ENCODE measurements at places on chromosomes 2 and 18.

GRCh38 chr2:11822746-11823451, 76.5 kb downstream of the LPIN1 start:
- peak; percentile 97 for DNase-seq

DNA sequence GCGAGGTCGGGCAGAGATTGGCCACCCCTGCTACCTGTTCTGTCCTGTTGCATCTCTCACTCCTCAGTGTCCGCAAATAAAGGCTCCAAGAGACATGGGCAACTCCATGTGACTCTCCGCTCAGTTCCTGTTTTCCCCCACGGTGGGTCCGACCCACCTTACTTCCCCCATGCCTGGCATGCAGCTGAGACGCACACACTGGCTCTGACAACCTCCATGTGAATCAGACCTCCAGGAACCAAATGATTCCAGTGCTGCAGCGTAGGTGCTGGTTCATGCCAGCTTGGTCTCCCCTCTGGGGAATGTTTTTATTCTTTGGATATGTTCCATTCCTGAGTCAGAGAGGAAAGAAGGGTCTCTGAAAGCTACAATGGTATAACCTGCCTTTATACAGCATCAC, 221.5 kb downstream of the SH3RF3 start:
- DNase-seq = no peak

- no peak for DNase-seq
These were observed 390.9 kb downstream of the NBAS start for GRCh38 chr2:15170070-15170775.

DNA sequence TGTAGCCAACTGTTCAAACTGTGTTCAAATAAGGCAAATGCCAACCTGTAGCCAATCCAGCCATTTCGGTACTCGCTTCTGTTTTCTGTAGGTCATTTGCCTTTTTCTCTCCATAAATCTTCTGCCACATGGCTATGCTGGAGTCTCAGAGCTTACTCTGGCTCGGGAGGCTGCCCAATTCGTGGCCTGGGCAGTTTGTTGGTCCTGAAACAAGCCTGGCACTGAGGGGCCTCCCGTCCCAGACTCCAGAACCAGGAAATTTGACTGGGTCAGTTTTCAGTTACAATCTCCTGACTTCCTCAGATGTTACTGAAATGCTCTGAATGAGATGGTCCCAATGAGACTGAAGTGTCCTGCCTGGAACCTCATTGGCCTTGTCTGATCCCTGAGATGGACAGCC, 120.8 kb upstream of the NPAS2 start:
- DNase-seq = no peak

DNA sequence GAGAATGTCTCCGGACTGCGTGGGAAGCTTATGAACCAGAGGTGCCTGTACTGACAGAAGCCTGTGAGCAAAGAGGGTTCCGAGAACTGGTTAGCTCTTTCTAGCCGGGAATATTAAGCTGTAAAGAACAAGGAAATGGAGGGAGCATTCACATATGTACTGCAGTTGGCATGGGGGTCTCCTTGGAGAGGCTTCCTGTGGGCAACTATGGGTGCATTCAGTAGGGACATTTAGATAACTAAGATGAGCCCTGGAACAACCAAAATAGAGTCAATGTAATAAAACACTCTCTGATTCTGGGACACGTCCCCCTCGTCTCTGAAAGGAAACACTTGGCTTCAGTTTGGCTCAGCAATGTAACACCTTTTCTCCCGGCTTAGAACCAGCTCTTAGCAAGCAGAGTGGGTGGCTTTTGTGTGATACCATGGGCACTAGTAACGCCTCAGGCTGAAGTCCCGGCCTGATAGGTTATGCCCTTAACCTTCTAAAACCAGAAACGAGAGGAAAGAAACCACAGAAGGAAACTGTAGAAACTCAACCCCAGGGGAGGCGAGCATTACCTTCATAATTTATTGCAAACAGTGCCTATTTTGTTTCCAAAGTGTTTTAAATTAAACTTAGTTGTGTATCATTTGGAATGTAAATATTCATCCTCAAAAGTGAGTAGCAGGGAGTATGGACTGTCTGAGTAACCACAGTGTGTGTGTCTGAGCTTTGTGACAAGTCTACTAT, 48.8 kb upstream of the LPIN2 start:
- no peak for DNase-seq

DNA sequence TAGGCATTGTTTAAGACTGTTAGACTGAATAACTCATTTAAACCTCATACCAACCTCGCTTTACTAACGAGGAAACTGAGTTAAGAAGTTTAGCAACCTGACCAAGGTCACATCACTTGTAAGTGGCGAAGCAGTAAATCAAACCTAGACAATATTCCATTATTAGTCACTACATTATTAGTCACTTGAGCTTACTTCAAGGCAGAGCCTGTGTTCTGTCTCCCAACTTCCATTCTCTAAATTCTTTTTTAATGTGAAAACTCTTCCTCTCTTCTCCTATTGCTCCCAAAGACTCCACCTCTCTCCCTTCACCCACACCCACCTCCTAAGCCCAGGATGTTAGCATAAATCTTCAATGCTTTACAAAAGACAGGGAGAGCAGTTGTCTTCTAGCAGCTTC, 156.5 kb downstream of the ARL6IP6 start:
- peak; percentile 41 for DNase-seq

GRCh38 chr2:83058683-83059082, 1400.4 kb downstream of the SUCLG1 start:
- DNase-seq = peak; percentile 46

- DNase-seq = no peak
These were observed 716.0 kb upstream of the REG3G start for GRCh38 chr2:78309460-78309859.

DNA sequence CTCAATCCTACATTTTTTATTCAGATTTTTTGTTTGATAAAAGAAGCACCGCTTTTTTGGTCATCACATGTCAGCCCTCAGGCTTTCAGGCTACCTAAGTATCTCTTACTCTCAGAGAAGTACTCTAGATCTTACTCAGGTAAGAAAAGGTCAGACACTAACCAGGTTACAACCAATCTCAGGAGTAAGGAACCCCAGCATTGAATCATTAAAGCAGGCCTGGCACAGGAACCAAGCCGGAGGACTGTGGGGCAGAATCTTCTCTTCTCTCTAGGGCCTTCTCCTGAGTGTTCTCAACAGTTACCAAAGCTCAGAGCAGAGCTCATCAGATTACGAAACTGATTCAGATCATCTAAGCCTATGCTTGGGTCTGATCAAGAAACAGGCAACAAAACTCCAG, 28.2 kb downstream of the RBMS1 start:
- peak; percentile 54 for DNase-seq

DNA sequence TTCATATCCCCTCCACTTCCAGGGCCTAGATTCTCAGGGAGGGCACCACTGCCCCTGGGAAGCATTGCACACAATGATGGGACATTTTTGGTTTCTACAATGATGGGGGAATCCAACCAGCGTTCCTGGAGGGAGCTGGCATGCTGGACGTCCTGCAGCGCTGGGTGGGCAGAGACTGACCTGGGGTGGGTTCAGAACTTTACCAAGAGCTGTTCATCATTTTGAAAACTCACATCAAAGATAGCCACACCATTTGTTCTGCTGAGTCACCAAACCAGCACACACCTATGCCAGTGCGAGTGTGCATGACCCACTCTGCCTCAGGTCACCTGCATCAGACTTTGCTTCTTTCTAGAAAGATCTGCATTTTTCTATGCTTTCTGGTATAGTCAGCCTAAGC, 14.1 kb upstream of the ARMC9 start:
- DNase-seq = no peak

DNA sequence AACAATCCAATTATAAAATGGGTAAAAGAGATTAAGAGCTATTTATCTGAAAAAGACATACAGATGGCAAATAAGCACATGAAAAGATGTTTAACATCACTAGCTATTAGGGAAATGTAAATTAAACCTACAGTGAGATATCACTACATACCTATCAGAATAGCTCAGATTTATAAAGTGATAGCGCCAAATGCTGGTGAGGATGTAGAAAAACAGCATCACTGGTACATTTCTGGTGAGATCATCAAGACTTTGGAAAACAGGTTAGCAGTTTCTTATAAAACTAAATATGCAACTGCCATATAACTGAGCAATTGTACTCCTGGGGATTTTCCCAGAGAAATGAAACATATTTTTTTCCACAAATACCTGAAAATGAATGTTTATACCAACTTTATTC, 100.4 kb downstream of the ACOXL start:
- no peak for DNase-seq

- no peak for DNase-seq
These were observed 188.8 kb downstream of the CAMKMT start for GRCh38 chr2:44550561-44550960.

GRCh38 chr2:234880551-234881211, 71.1 kb upstream of the SH3BP4 start:
- DNase-seq = peak; percentile 99

DNA sequence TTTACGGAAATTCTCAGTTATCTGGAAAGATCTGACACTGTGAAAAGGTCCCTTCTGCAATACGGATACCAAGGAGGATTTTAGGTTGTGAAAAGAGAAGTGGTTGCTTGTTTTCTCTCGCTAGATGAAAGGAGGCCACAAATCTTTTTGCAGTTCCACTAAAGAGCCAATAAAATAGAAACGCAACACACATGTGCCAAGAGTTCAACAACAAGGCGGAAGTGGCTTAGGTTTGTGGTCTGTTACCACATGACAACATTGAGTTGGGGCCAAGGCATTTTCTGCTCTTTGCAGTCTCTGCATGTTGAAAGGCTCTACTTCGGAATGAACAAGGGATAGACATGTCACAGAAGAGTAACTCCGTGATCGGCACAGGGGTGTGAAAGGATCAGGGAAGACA, 115.7 kb upstream of the OSR1 start:
- DNase-seq = peak; percentile 60

DNA sequence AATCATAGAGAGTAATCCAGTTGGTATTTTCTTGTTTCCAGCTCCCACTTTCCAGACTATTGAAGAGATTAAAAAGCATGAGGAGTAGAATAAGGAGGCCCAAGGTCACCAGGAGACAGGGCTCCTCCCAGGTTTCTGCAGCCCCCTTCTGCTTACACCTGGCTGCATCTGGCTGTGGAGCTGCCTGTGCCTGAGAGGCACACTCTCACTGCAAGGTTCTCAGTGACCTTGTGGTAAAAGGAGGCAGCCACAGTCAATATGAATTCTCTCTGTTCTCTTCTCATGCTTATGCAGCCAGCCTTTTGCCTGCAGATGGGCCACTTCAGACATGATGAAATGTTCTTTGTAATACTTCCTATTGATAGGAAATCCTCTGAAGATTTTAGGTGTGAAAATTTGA, 233.7 kb downstream of the MYO3B start:
- no peak for DNase-seq

DNA sequence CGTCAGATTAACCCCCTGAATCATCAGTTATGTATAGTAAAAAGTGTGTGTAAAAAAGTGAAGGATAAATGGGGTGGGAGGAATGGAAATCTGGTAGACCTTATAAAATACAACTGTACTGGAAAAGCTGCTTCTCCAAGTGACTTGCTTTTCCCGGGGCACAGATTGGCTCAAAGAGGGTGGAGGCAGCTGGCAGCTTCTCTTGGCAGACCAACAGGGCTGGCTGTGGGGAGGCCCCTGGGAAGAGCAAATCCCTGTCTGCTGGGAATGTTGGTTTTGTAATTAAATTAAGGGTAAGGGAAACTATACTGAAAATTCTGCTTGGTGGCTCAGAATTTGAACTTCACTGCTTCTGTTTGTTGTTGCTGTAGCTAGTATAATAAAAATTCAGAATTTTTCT, 154.2 kb upstream of the DLX2 start:
- no peak for DNase-seq

- DNase-seq = no peak
These were observed 29.5 kb upstream of the STAT1 start for GRCh38 chr2:191043438-191043837.

DNA sequence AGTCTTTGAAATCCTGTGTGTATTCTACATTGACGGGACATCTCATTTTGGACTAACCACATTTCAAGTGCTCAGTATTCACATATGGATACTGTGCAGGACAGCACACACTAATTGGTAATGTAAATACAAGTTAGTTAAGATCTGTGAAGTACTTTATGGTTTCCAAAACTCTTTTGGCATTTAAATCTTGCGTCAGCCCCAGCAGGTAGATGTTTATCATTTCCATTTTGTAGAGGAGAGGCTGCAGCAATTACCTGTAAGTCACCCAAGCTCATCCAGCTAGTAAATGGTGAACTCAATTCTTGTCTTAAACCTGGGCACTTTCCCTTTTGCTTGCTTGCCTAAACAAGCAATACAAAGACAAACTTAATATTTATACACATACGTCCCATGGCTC, 1.6 kb upstream of the NAGK start:
- no peak for DNase-seq

DNA sequence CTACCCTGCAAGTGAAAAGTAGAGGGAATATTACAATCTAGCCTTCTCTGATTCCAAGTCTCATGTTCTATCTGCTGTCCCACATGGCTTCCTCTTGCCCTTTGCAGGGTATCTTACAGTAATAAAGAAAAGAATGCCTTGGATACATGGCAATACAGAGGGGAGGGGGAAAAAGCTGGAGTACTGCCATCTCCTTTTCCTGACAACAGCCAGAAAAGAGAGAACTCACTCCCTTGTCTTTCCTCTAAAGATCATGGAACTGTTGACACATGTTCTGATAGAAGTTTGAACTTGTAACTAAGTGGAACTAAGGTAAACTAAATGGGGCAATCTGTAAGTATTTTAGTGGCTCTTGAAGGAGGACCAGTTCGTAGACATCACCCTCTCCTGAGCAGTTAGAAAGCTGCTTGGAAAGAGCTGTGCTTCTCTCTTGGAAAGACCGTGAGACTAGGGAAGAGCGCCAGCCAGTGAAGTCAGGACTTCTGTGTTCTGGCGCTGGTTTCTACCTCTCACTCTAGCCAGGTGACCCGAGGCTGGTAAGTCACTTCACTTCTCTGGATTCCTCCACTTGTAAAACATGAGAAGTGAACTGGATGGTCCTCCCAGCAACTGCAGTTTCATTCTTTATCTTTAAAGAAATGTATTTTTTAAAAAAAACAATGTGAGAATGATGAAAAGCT, 242.3 kb upstream of the FOSL2 start:
- no peak for DNase-seq

DNA sequence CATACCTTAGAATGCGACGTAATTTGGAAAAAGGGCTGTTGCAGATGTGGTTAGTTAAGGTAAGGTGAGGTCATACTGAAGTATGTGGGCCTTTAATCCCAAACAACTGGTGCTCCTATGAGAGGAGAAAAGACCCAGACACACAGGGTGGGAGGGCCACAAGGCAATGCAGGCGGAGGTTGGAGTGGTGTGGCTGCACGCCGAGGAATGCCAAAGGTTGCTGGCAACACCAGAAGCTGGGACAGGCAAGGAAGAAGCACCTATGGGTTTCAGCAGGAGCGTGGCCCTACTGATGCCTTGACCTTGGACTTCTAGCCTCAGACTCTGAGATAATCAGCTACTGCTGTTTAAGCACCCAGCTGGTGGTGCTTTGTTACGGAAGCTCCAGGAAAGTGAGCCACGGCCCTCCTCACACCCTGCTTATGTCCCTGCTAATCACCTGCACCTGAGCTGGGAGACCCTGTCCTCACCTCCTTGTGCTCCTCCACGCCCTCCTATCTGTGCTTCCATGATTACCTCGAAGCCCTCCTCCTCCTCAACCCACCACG, 48.3 kb upstream of the LAMA1 start:
- no peak for DNase-seq

- no peak for DNase-seq
These were observed 283.1 kb upstream of the TRIB2 start for GRCh38 chr2:12433626-12433990.

Data from amniotic epithelial cell (primary cell).